ENCODE measurements at places on chromosomes 16 and 17.

GRCh38 chr16:86886651-86887050 is 308.3 kb downstream of the FOXL1 start:
- DNase-seq: no peak

DNA sequence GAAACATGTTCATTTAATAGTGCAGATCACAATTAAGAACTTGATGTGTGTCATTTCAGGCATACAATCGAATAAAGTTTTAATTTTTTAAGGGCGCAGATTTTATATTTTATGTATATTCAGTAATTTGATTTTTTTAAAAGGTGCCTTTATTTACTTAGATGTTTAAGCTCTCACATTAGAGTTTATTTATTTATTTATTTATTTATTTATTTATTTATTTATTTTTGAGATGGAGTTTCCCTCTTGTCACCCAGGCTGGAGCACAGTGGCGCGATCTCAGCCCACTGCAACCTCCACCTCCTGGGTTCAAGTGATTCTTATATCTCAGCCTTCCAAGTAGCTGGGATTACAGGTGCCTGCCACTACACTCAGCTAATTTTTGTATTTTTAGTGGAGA is 3.8 kb downstream of the B4GALNT2 start:
- DNase-seq: no peak

GRCh38 chr16:89045181-89045815 is 48.4 kb upstream of the ACSF3 start:
- no peak for DNase-seq

DNA sequence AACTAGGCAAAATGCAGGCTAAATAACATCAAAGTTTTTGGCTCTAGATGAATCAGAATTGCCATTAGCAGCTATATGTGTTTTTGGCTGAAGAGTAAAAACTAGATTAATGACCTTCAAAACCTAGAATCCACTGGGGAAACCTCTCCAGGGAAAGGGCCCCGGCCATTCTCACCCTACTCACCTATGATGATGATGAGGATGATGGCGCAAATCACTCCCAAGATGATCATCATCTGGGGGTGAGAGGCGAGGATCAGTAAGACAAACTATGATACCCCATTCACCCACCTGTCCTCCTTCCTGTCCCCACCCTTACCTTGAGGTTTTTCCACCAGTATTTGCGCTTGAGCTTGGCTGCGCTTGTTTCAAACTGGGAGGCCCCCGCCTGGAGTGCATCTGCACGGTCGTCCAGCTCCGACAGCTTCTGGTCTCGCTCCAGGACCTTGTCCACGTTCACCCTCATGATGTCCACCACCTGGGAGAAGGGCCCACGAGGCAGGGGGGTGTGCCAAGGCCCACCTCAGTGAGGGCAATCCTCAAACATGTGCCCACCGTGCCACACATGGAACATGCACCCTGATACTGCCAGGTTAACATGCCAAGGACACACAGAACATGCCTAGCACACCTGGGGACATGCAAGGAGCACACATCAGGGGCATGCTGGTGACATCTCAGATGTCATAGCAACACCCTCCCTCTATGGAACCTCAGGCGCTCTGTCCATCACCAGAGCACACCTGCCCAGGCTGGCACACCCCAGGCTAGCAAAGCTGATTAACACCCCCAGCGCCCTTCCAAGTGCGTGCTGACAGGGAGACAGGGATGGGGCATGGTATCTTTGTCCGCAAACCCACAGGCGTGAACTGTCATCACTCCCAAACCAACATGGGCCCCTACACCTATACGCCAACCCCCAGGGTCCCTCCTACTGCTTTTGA is 1.2 kb downstream of the VAMP2 start:
- no peak for DNase-seq

DNA sequence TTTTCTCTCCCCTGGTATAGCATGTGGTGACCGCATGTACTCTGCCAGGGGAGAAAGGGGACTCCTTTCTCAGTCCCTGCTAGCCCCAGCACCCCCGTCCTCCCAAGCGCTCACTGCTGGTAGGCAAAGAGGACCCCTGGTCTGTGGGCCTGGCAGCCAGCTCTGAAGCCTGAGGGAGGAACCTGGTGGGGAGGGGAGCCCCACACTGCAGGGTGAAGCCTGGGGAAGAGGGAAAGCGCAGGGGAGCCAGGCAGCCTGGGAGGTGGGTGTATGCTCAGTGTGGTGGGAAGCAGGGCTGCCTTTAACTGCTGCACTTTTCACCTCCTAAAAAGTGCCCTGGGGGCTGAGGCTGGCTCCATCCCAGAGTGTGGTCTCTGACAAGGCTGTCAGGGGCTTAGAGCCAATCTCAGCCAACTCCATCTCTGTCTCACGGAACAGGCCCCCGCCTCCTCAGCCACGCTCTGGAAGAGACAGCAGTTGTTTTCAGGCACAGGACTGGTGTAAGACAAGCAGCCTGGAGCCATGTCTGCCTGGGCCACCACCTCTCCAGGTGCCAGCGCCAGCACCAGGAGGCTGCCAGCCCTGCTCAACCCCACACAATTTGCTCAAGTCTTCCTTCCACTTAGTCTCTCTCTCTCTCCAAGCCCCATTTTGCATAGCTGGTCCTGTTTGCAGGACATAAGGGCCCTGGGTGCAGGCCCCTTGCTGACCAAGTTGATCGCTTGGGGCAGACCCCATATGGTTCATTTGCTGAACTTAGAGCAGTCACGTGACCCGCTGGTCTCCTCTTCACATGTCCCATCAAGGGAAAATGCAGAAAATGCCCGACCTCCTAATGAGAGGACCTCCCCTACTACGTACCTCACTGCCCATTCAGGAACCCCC is 14.7 kb upstream of the TBX2 start:
- DNase-seq: no peak

- peak; percentile 11 for DNase-seq
Measured at GRCh38 chr16:26733710-26734109, 333.0 kb upstream of the C16orf82 start.

GRCh38 chr17:51065466-51065865 is 55.2 kb downstream of the SPAG9 start:
- no peak for DNase-seq

DNA sequence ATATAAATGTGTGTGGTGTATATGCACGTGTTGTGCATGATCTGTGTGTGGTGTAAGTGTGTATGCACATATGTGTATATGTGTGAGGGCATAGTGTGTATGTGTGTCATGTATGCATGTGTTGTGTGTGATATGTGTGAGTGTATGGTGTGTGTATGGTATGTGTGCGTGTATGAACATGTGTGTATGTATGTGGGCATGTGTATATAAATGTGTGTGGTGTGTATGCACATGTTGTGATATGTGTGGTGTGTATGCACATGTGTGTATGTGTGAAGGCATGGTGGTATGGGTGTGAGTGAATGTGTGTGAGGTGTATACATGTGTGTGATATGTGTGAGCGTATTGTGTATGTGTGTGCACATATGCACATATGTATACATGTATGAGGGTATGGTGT is 198.7 kb downstream of the RBFOX3 start:
- DNase-seq: no peak

Data from NCI-H2029 (cell line).